ENCODE measurements at places on chromosomes 4 and X. TPM values are rescaled to one million over a fixed set of nuclear protein-coding genes. Genes with fewer than 3 reads are reported as not detected.

Gene CWH43
- polyA plus RNA-seq = 2.3 TPM

DNA sequence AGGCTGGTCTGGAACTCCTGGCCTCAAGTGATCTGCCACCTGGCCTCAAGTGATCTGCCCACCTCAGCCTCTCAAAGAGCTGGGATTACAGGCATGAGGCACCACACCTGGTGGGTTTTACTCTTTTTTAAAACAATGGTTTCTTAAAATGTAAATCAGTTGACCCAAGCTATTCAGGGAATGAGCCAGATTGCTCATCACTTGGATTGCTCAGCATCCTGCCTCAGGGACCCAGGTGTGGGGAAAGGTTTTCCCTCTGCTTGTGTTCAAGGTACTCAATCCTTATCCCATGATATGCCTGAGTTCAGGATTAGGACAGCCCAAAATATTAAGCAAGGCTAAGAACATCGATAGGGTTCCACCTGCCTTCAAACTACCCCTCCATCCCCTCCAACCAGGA, 67.4 kb downstream of the CHRNA9 start:
- no peak for DNase-seq

DNA sequence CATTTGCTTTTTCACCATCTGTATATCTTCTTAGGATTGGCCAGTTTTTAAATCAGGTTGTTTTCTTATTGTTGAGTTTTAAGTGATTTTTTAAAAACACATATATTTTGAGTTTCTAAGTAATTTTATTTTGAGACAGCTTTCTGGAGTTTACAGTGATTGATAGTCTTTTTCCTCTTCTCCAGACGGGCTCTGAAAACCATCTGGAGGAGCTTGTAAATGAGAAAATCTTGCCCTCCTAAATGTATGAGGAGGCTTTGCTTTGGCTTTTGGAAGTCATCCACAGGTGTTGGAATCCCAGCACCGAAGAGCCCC, 160.2 kb downstream of the SOWAHB start:
- no peak for DNase-seq

DNA sequence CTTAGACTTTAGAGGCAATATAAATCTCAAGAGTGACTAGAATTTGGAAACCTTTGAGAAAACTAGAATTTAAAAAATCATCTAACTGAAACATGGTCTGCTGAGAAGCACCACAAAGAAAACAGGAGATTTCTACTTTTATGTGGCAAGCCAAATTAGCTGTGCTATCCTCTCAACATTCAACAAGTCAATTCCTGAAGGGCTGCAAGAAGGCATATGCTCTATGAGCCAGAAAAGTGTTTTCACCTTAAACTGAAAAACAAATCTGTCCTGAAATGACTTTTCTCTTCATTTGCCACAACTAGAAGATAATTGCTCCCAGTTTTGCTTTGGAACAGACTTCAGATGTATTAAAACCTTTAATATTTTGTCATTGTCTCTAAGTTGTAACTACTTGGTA, 263.2 kb upstream of the EDNRA start:
- DNase-seq = no peak

GRCh38 chrX:49171752-49172279, at the start of gene PLP2:
PLP2 (plus strand) TSS chrX:49171898; CDS start chrX:49172001, 103 bp downstream.
- DNase-seq = peak; percentile 83
